Midbrain (tissue), 1 donor: ENCODE measurements at places on chromosomes 11 and 22.

- no peak for DNase-seq
These were observed 27.2 kb upstream of the TTC28 start for GRCh38 chr22:28706845-28707244.

DNA sequence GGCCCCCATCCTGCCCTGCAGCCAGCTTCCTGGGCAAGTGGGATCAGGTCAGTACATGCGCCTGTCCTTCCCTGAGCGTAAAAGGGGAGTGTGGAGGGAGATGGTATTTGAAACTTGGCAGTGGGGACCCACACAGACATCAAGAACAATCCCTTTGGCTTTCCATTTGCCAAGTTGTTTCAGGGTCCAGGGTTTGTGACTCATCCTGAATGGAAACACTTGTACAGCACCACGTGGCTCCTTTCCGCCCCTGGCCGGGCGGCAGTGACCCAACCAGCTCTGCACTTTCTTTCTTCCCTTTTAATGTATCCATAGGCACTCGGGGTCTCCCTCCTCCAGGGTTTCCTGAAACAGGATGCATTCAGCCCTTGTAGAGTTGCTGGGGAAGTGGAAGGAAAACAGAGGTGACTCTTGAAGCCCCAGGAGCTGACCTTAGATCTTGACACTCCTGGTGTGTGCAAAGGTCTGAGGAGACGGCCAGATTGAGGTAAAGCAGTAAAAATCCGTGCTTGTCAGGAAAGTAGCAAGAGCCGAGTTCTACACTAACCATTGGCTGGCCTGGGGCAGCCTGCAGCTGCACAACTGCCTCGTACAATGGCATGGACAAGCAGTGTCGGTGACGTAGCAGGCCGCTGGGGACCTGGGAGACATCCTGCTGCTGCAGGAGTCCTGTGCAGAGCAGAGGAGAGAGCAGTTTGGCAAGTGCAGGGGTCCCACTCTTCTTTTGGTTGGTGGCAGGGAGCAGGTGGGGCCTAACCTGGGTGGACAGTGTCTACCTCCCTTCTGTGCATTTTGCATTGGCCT lies 189.8 kb downstream of the SNX19 start:
- DNase-seq, result no peak

DNA sequence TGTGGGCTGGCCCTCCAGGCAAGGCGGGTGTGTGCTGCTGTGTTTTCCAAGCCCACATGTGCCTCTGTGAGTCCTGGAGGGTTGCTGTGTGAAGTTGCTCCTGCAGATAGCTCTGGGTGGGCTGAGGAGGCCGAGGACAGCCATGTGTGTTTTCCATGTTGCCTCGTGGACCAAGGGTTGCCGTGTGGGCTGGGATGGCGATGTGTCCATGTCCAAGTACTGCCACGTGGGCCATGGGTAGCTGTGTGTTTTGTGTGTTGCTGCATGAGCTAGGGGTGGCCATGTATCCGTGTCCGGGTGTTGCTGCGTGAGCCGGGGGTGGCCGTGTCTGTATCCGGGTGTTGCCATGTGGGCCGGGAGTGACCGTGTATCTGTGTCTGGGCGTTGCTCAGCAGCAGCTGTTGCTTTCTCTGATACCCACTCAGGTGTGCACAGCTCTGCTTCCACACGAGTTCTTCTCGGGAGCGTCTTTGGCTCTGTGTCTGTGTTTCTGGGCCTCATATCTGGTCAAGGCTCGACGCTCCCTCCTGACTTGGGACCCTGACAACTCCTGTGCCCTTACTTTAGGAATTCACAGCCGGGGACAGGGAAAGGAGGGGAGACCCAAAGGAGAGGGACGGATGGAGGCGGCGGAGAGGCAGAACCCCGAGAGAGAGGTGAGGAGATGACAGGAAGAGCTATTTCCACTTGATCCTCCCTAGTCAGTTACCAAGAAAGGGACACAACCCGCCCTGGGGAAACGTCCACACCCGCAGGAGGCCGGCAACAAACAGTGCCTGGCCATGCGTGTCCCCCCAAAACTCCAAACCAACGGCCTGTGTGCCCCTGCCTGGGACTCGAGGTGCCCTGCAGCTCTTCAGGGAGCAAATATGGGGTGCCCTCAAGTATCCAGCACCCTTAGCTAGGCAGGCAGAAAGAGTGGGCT lies 83.1 kb downstream of the PHF21B start:
- no peak for DNase-seq

DNA sequence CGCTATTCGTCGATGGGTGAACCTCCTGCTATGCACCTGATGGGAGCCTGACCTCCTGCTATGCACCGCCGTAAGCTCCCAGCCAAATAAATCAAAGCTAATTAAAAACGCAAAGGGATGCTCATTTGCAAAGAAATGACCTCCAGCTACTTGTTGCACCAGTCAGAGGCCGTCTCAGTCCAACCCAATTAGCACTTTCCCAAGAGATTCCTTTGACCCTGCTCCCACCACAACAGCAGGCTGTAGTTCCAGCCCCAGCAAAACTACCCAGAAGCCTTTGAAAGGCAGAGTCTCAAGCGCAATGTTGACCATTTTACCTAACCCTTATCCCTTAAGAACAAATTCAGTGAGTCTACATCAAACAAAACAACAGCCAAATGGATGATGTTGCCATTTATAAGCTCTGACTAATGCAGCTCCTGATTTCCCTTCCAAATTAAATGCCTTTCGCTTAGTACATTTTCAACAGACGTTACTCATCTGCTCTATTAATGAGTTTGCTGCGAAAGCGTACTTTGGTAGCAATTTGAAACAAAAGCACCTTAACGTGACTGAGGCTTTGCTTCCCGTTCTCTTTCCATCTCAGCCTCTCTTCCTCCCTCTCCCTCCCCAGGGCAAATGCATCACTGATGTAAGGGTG lies 17.2 kb upstream of the BSX start:
- no peak for DNase-seq

DNA sequence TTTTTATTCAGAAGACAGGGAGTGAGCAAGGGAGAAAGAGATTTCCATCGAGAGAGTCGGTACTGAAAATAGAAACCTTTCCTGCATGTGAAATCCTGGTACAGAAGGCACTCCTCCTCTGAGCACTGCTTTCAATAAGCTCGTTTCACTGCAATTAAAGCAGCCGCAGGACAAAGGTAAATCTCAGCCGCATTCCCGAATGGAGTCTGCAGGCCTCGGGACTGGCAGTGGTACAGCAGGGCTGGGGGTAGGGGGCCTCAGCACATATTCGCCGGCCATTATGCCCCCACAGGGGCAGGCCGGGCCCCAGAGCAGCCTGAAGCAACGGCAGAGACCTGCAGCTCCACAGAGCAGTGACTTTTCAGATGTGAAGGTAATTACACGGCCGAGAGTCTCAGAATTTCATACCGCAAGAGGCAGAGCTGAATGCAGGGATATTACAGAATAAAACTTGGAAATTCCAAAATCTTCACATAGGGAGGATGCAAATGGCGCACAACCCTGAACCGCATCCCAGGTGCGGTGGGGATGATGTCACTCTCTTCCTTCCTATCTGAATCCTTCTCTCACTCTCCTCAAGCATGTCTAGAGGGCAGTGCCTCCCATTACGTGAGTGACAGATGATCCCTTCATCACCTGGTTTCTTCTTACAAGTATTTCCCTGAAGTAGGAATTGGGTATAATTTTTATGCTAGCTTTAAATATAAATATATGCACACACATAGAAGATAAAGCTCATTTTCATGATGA lies 622.1 kb downstream of the OPCML start:
- DNase-seq, result no peak

- DNase-seq, result peak; percentile 76
These were observed 901 bp upstream of the KMT2A start for GRCh38 chr11:118435290-118435892.

GRCh38 chr11:2791139-2791520 lies 91.3 kb upstream of the KCNQ1OT1 start:
- DNase-seq, result no peak

- no peak for DNase-seq
These were observed 12.1 kb upstream of the MOGAT2 start for GRCh38 chr11:75705541-75705940.

DNA sequence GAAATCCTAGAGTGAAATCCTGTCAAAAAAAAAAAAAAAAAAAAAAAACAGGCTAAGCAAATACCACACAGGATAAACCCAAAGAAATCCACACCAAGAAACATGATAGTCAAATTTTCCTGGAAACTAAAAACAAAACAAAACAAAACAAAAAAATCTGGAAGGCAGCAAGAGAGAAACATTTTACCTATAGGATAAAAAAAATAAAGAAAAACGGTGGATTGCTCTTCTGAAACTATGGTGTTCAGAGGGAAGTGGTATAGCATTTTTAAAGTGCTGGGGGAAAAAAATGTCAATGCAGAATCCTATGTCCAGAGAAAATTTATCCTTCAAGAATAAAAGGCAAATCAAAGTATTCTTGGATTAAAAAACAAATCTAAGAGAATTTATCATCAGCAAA lies 41.6 kb upstream of the CBX7 start:
- DNase-seq, result no peak

DNA sequence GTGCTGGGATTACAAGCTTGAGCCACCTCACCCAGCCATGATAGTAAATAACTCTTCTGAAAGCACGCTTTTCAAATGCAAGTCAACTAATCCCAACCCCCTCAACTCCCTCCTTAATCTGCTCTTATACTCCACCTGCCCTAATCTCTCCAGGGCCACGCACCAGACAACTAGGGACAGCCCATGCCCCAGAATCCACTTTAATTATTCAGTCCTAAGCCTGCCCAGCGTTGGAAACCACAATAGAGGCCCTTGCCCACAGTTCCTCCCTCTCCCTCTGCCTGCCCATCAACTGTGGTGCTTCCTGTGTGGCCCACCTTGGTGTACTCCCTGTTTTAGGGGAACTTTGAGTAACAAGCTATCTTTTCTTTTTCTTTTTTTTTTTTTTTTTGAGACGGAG lies 2.7 kb upstream of the VPREB3 start:
- DNase-seq, result no peak

DNA sequence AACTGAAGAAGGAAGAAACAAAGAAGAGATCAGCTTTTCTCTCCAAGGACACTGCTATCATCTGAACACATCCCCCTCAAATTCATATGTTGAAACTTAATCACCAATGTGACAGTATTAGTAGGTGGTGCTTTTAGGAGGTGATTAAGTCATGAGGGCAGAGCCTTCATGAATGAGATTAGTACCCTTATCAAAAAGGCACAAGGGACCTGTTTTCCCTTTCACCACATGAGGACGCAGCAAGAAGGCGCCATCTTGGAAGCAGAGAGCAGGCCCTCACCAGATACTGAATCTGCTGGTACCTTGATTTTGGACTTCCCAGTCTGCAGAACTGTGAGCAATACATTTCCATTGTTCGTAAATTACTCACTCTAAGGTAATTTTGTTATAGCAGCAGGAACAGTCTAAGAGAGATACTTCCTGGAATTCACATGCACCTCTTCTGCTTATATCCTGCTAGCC lies 20.9 kb upstream of the CREB3L1 start:
- DNase-seq, result no peak

GRCh38 chr11:111834432-111835163 lies 36.8 kb downstream of the ALG9 start:
- DNase-seq, result no peak

DNA sequence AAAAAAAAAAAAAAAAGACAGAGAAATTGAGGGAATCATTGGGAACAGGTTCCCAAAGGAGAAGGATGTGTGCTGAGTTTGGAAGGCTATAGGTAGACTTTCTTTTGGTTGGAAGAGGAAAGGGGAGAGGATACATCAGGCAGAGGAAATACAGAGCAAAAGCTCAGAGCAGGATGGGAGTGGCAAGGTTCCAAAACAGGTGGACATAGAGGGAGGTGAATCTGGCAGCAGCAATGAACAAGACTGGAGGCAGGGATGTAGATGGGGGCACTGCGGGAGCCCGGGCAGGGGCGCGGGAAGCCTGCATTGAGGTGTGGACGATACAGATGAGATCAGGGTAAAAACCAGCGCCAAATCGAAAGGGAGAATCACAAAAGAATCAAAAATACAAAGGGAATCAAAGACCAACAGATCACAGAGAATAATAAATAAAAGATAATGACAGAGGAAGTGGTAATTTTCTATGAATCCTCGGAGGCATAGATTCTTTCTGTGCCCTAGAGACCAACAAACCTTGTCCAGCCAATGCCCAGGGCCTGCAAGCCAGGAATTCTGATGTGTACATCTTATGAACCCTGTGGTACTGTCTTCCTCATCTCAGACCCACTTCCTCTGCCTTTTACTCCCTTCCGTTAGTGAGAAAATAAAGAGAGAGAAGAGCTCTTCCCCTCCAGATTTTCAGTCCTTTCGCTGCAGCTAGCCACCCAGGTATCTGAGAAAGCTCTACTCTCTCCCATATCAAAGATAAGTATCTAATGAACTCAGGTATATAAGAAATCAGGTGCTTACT lies 70.3 kb downstream of the SLC1A2 start:
- no peak for DNase-seq

DNA sequence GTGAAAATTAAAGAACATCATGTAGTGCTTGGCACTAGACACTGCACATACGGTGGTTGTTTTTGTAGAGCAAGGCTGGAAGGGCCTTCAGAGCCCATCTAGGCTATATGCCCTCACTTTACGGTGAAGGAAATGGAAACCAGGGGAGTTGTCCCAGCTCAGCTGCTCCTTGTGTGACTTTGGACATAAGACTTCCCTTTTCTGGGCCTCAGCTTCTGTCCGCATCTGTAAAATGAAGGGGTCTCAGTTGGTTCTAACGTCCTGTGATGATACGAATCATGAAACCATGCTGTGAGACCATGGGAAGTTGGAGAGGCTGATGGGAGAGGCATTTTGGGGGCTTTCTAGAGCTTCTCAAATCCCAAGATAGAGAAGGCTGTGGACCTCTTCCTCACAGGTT lies 4.7 kb downstream of the KCNE3 start:
- no peak for DNase-seq

DNA sequence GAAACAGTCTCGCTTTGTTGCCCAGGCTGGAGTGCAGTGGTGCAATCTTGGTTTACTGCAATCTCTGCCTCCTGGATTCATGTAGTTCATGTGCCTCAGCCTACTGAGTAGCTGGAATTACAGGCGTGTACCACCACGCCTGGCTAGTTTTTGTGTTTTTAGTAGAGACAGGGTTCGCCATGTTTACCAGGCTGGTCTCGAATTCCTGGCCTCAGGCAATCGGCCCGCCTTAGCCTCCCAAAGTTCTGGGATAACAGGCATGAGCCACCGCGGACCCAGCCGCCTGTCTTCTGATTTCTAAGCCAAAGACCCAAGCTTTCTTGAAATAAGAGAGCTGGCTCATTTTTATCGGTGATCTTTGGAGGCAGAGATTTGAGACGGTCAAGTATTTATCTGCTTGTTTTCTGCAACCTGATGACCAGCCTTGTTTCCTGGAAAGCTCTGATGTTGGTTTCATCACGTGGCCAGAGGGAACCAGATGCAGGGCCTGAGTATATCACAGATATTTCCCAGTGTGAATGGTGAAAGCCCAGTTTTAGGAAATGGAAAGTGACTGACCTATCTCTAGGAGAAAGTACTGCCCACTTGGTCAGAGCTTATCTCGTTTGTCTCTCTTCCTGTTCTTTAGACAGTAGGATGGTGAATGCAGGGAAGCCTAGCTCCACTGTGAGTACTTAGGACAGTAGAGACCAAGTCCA lies 5.7 kb upstream of the SIDT2 start:
- no peak for DNase-seq

- no peak for DNase-seq
These were observed 89.0 kb upstream of the CD44 start for GRCh38 chr11:35049859-35050531.

- DNase-seq, result no peak
These were observed 5.5 kb upstream of the RGL4 start for GRCh38 chr22:23685205-23685784.

GRCh38 chr11:93278976-93279375 lies 51.6 kb upstream of the DEUP1 start:
- DNase-seq, result no peak
